ENCODE measurements at places on chromosomes 6 and 20. TPM values are rescaled to one million over a fixed set of nuclear protein-coding genes. Genes with fewer than 3 reads are reported as not detected.

The GPX5 gene
- total RNA-seq: not detected

The SDHAF4 gene
- 6.5 TPM for total RNA-seq

The GSTA2 gene
- not detected for total RNA-seq

The RPP40 gene
- total RNA-seq: 30.2 TPM

The RIPOR2 gene
- total RNA-seq: 1.1 TPM

The CLIC5 gene
- total RNA-seq: 0.31 TPM

The C6orf132 gene
- total RNA-seq: 0.22 TPM

The MMP24 gene
- total RNA-seq: not detected

The C6orf15 gene
- total RNA-seq: not detected

The OR2H2 gene
- not detected for total RNA-seq

The CTAGE9 gene
- not detected for total RNA-seq

The JPH2 gene
- total RNA-seq: not detected

The MAS1 gene
- not detected for total RNA-seq

The MPC1 gene
- total RNA-seq: 110 TPM

The TJAP1 gene
- 25.4 TPM for total RNA-seq

The SIRPD gene
- total RNA-seq: not detected

The RFX6 gene
- not detected for total RNA-seq

The MYH7B gene
- 0.13 TPM for total RNA-seq

The TRMT6 gene
- 12.8 TPM for total RNA-seq

The SAMD3 gene
- 0.29 TPM for total RNA-seq

The PPP1R14C gene
- 14.1 TPM for total RNA-seq

The KHDC1L gene
- total RNA-seq: 0.51 TPM

The CALHM4 gene
- total RNA-seq: not detected

The TMEM14A gene
- 7.4 TPM for total RNA-seq

The LY6G6D gene
- not detected for total RNA-seq

The REM1 gene
- not detected for total RNA-seq

The SEMG1 gene
- total RNA-seq: not detected

The PNLDC1 gene
- total RNA-seq: not detected

The SAMD5 gene
- 0.55 TPM for total RNA-seq

The PTCRA gene
- total RNA-seq: not detected

The RCAN2 gene
- not detected for total RNA-seq

The PRKN gene
- not detected for total RNA-seq

The MYL9 gene
- 3.2 TPM for total RNA-seq

The TBC1D7 gene
- 59.4 TPM for total RNA-seq

The GCNT2 gene
- 1.8 TPM for total RNA-seq

The GSTA1 gene
- 0.42 TPM for total RNA-seq

The ERVFRD-1 gene
- 0.04 TPM for total RNA-seq

The BNIP5 gene
- total RNA-seq: not detected

The MICA gene
- 11.4 TPM for total RNA-seq

The TP53TG5 gene
- total RNA-seq: not detected

The CDSN gene
- not detected for total RNA-seq

The DDO gene
- 0.09 TPM for total RNA-seq

The GRIK2 gene
- not detected for total RNA-seq
